ENCODE measurements at places on chromosomes 5 and 9.

GRCh38 chr5:8961956-8962355, 583.9 kb downstream of the SEMA5A start:
- DNase-seq: no peak

DNA sequence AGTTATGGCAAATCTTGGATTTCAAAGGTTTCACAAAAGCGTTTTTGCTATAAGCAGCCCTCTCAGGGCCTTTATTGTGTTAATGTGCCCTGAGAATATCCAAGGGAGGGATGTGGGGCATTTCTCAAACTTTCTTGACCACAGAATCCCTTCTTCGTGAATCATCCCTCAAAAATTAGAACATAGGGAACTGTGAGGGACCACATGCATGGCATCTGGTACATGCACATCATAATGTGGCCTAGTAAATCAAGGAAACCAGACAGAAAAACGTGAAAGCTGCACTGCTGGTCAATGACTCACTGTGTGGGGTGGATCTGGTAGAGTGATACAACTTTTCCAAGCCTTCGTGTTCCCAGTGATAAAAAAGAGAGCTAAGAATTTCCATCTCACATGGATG, 22.4 kb downstream of the DDX31 start:
- DNase-seq: no peak

DNA sequence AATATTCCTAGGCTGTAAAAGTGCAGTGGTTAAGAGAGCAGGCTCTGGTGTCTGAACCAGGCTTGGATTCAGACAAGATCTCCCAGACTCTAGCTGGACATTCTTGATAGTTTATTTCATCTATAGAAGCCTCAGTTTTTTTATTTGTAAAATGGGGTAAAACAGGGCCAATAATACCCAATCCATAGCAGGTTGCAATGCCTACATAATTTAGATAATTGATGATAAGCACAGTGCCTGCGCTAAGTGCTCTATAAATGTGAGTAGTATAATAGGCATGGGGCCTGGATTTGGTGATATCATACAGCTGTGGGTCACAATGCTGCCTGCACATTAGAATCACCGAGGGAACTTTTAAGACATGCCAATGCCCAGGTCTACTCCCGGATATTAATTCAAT, 603.5 kb downstream of the ISL1 start:
- no peak for DNase-seq

GRCh38 chr5:128870923-128871322, 94.4 kb upstream of the SLC27A6 start:
- DNase-seq: no peak

GRCh38 chr5:642481-642880, 30.3 kb downstream of the CEP72 start:
- no peak for DNase-seq

DNA sequence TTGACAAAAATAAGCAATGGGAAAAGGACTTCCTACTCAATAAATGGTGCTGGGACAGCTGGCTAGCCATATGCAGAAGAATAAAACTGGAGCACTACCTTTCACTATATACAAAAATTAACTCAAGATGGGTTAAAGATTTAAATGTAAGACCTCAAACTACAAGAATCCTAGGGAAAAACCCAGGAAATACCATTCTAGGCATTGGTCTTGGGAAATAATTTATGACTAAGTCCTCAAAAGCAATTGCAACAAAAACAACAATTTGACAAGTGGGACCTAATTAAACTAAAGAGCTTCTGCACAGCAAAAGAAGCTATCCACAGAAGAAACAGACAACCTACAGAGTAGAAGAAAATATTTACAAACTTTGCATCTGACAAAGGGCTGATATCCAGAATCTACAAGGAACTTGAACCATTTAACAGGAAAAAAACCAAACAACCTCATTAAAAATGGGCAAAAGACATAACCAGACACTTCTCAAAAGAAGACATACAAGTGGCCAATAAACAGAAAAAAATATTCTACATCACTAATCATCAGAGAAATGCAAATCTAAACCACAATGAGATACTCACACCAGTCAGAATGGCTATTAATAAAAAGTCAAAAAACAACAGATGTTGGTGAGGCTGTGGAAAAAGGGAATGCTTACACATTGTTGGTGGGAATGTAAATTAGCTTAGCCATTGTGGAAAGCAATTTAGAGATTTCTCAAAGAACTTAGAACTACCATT, 75.2 kb upstream of the CPEB4 start:
- no peak for DNase-seq

DNA sequence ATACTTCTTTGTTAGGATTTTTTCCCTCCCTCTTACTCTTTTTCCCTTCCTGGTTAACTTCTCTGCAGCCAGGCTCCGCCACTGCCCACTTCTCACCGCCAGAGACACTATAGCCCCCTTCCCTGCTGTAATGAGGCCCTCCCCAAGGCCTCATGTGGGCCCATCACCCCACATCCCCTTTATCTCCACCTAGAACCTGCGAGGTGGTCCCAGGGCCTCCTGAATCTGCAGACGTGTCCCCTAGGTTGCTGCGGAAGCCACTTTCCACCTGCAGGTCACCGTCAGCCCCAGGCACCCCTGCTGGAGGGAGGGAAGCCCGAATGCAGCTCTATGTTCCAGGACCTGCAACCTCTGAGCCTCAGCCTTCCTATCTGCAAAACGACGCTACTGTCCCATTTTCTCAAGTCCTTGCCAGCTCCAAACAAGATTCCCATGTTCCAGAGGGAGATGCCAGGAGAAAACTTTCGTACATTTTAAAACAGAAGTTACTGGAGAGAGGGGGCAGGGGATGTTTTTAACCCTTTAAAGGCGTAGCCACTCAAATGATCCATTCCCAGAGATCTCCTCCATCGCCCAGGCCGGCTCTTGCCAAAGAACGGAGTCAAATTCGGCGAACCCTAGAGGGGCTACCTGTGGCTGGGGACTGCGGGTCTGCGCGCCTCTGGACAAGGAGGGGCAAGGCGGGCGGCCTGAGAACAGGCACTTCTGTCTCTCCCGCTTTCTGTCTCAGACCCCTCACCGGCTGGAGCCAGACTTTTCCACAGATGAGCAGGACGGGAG, 929 bp downstream of the SH3PXD2B start:
- no peak for DNase-seq

GRCh38 chr5:169765176-169765996, 128.3 kb downstream of the DOCK2 start:
- DNase-seq: no peak

All from stimulated activated CD8-positive, alpha-beta memory T cell treated with anti-CD3 and anti-CD28 coated beads, Interleukin-15, amount 100 ng/mL, for 24 hours (primary cell).